Adrenal gland (tissue), 19 donors: ENCODE measurements at places on chromosomes 6 and 20. TPM values are rescaled to one million over a fixed set of nuclear protein-coding genes. Genes with fewer than 3 reads are reported as not detected.

- H3K4me3 ChIP-seq = no peak overlapping the region
- no peak for DNase-seq
- no peaks in the 10 kb centered on the region for H3K27me3 ChIP-seq
- no peak overlapping the region for H3K27ac ChIP-seq
- no peaks in the 10 kb centered on the region for H3K36me3 ChIP-seq
Observed at GRCh38 chr20:1533059-1533458, 24.4 kb downstream of the SIRPD start.

DNA sequence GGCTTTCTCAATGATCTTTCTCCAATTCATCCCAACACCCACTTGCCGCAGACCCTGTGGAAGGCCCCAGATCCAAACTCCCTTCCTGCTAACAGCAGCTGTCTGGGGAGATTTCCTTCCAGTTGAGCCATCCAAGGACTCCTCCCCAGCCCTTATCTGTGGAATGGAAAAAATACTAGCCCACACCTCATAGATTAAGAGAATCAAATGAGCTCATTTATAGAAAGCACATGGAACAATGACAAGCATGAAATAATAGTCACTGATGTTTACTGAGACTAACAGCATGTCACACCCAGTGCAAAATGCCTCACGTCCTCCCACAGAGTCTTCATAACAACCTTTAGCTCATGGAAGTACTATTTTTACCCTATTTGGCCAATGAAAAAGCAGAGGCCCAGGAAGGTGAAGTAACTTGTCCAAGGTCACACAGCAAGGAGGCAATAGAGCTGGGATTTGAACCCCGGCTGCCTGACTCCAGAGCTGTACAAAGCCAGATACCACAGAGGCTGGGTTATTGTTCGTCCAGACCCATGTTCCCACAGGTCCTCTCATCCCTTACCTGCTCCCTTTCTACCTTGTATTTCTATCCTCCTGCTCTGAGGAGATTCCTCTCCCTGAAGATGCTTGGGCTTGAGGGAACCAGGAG is 23.4 kb upstream of the PTGIS start:
- no peaks in the 10 kb centered on the region for H3K36me3 ChIP-seq
- H3K27me3 ChIP-seq = no peaks in the 10 kb centered on the region
- no peak overlapping the region for H3K4me3 ChIP-seq
- H3K4me1 ChIP-seq = peaks cover 4% of the 10 kb centered on the region
- peak overlapping the region; percentile 52 for H3K27ac ChIP-seq
- no peak for DNase-seq

DNA sequence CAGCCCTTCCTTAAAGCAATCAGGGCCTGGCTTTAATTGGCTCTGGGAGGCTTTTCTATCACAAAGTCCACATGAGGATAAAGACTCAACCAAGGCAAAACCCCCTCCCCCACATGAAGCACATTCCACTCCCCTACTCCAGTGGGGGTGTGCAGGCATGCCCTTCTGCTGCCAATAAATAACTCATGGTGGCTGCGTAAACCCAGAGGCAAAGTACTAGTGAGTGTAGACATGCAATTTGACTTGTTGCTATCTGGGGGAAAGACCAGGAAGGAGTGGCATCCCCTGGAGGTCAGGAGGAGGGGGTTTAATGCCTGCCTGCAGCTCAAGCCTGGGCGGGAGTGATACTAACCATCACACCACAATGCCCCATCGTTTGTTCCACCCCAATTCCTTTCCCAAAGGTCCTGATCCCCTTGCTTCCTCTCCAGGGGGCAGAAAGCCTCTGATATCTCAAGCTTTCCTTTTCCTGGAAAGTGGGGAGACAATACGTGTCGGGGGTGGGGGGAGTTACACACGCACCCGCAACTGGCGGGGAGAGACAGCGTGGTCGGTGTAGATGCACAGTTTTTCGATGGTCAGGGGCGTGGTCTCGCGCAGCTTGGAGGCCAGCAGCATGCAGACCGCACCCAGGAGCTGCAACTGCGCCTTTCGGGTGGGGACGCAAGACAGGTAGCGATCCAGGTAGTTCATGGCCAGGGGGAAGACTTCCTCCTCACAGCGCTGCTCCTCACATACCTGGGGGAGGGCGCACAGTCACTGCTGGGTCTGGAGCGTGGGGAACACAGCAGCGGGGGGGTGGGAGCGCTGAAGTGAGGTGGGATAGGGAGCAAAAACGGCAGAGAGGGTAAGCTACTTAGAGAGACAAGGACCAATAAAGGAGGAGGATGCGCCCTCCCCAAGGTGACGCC is 1.5 kb downstream of the CCND3 start:
- H3K4me3 ChIP-seq = peak overlapping the region; percentile 81
- peak; percentile 33 for DNase-seq
- no peaks in the 10 kb centered on the region for H3K36me3 ChIP-seq
- H3K27me3 ChIP-seq = no peaks in the 10 kb centered on the region
- peaks cover 69% of the 10 kb centered on the region for H3K4me1 ChIP-seq

The GLP1R gene
- 0.11 TPM for polyA plus RNA-seq

DNA sequence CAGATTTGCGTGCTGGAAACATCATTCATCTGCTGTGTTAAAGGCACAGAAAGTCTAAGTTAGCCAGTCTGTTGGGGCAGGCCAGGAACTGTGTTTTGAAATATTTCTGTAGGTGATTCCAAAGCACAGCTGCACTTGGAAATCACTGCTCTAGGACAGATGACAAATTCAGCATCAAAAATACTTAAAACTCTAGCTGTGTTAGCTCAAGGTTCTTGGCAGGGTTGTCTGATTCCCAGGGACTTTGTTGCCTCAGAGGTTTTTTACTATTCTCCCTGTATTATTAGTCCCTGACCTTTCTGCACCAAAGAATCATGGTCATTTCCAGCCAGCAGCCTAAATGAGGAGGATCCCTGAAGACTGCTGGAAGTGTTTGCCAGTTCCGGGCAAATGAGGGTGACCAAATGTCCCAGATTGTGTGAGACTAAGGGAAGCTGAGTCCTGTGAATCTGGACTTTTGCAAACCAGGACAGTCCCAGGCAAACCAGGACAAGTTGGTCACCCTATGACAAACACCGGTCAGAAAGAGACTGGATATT is 84.3 kb upstream of the TMEM30A start:
- H3K27ac ChIP-seq = no peak overlapping the region
- peaks cover 4% of the 10 kb centered on the region for H3K4me1 ChIP-seq
- H3K27me3 ChIP-seq = no peaks in the 10 kb centered on the region
- no peak overlapping the region for H3K4me3 ChIP-seq
- peak; percentile 22 for DNase-seq

DNA sequence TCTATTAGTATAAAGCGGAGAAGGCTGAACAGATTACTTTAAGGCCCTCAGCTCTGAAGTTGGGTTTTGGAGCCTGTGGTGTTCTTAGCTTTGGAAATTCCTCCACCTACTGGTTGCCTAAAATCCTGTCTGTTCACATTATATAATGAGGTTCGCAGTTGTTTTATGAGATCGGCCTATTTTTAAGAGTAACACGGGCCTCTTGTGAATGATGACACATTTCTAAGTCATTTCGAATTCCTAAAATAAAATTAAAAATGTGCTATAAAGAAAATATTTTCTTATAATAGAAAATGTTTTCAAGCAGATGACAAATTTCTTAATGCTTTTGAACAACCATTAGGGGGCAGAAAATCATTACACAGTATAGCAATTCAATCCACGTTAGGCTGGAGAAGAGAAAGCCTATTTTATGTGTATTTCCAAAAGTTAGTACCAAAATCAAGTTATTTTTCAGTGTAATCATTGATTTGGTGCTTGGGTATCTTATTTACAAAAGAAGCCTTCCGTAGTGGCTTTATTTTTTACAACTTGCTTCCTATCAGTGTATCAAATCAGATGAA is 15.8 kb upstream of the FAM8A1 start:
- peak overlapping the region; percentile 40 for H3K27ac ChIP-seq
- H3K36me3 ChIP-seq = no peaks in the 10 kb centered on the region
- H3K27me3 ChIP-seq = no peaks in the 10 kb centered on the region
- H3K4me3 ChIP-seq = peak overlapping the region; percentile 9

DNA sequence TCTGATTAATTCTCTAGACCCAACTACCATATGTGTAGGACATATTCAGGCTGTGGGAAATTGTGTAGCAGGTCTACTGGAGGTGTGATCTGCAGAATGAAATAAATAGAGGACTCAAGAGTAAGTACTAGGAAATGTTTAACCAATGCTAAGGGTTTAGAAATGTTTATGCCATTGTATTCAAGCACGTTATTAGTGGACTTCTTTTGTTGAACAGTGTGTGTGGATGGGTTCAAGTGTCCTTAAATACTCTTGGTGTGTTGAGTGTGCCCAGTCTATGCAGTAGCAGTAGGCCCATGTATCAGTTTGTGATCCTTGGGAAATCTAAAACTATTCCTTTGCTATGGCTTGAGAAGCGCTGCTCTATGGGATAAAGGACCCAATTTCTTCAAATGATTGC is 112.1 kb downstream of the FARS2 start:
- H3K27me3 ChIP-seq = no peaks in the 10 kb centered on the region
- no peaks in the 10 kb centered on the region for H3K36me3 ChIP-seq
- no peak for DNase-seq
- no peak overlapping the region for H3K4me3 ChIP-seq

- no peak overlapping the region for H3K27ac ChIP-seq
- H3K4me3 ChIP-seq = no peak overlapping the region
- peaks cover 24% of the 10 kb centered on the region for H3K36me3 ChIP-seq
- peaks cover 9% of the 10 kb centered on the region for H3K4me1 ChIP-seq
- H3K27me3 ChIP-seq = no peaks in the 10 kb centered on the region
- DNase-seq = no peak
Observed at GRCh38 chr20:37385176-37385575, 39.2 kb downstream of the SRC start.

The PPP1R3G gene
- polyA plus RNA-seq = 1.6 TPM

- H3K36me3 ChIP-seq = no peaks in the 10 kb centered on the region
- H3K27me3 ChIP-seq = peaks cover 4% of the 10 kb centered on the region
- no peak overlapping the region for H3K4me3 ChIP-seq
- H3K27ac ChIP-seq = no peak overlapping the region
- no peaks in the 10 kb centered on the region for H3K4me1 ChIP-seq
Observed at GRCh38 chr6:12637960-12638641, 78.5 kb upstream of the PHACTR1 start.

DNA sequence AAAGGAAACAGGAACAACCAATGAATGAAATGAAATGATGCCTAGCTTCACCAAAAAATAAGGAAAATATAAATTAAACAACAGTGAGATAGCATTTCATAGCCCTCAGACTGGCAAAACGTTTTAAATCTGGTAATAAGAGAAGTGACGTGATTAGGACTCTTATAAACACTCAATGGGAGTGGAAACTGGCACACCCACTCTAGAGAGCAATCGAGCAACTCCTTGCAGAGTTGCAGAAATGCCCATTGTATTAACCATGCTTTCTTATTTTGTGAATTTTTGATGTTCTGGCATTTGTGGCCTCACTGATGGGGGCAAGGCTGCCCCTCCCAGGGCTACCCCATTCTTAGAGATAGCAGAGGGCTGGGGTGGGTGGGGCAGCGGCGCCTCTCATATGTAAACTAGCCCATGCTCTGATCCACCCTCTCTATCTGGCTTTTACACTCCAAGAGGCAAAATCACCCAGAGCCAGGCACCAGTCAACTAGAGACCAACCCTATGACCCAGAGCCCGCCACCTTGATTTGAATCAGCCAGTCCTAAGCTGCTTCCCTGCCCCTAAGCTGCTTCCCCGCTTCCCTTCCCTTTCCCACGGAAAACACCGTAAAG is 6.4 kb upstream of the PNPLA1 start:
- no peaks in the 10 kb centered on the region for H3K4me1 ChIP-seq
- no peak overlapping the region for H3K4me3 ChIP-seq
- H3K27ac ChIP-seq = no peak overlapping the region

DNA sequence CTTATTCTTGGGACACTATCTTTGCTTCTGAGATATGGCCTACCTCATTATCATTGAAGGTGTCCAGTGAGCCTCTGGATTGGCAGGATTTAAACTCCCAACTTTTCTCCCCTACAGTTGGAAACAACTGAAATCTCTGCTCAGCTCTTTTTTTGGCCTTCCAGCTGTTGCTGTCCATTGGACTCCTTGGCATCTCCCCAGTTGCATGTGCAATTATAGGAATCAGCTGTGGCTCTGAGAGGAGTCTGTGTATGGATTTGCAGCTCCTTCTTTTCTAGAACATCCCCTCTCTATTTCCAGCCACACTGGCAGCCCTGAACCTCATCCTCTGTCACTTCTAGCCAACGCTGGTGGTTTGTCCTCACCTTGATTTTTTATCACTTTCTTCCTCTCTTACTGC is 21.2 kb downstream of the RAB22A start:
- H3K4me1 ChIP-seq = peaks cover 12% of the 10 kb centered on the region
- H3K4me3 ChIP-seq = no peak overlapping the region
- no peaks in the 10 kb centered on the region for H3K27me3 ChIP-seq
- peak; percentile 24 for DNase-seq
- no peaks in the 10 kb centered on the region for H3K36me3 ChIP-seq
